ENCODE measurements at places on chromosomes 2 and 18.

- DNase-seq, result no peak
Measured at GRCh38 chr2:64323197-64323596, 130.8 kb upstream of the LGALSL start.

DNA sequence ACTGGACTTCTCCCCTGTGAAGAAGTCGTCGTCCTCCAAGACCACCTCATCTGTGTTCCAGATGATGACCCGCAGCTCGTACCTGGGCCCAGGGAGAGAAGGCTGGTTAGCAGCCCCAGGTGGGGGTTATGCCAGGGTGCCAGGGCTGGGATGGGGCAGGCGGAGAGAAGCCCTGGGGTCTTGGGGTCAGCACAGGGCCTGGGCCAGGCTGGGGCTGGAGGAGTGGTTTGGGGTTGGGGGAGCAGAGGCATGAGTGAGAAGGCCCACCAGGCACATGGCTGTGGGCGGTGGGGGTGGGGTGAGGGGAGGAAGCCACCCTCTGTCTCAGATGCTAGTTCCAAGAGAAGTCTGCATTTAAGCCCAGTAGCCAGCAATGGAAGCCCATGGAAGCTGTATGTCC, 15.8 kb downstream of the OTOF start:
- no peak for DNase-seq

DNA sequence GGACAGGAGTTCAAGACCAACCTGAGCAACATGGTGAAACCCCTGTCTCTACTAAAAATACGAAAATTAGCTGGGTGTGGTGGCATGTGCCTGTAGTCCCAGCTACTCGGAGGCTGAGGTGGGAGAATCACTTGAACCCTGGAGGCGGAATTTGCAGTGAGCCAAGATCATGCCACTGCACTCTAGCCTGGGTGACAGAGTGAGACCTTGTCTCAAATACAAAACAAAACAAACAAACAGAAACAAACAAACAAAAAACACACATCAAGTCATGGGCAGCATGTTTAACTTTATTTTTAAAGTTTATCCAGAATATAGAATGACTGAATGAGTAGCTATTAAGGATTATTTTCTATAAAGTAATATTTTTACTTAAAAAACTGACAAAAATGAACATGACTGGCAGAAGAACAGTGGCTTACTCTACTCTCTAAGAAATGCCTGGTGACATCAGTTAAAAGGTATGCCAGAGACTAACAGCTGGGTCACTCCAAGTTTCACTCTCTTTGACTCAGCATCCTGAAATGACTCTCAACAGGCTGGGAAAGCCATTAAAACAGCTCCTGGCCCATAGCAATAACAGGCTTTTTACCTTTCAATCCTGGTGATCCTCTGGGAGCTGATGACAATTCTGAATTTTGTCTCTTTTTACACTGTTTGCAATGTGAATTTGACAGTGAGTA, 281.6 kb upstream of the STON1 start:
- peak; percentile 85 for DNase-seq

DNA sequence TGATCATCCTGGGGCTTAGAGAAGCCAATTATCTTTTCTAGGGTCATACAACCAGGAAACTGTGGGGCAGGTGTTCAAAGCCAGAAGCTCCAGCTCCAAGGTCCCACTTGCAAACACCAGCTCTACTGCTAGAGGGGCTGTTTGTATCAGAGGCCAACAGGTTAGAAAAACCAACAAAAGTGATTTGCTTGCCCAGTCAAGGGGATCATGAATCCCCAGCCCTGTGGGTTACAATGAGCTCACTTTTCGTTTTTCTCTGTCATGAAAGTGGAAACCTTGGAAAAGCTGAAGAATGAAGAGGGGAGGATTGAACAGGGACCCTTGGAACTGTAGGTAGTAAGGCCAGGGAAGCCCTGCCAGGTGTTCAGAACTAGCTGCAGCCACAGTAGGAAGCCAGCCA, 119.2 kb downstream of the SPP2 start:
- no peak for DNase-seq

DNA sequence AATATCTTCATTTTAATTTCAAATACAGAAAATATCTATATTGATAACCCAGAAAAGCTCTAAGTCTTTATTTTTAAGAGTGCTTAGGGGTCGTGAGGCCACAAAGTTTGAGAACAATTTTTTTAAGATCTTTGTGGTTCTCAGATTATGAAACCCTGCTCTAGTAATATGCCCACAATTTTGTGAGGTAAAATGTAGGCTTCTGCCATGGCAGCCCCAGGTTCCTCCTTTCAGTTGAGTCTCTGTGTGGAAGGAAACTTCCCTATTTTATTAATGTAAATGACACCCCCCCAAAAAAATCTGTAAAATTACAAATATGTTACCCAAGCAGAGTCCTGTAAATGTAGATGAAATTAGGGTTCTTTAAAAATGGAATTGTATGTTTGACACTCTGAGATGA, 600.5 kb downstream of the SATB2 start:
- no peak for DNase-seq

DNA sequence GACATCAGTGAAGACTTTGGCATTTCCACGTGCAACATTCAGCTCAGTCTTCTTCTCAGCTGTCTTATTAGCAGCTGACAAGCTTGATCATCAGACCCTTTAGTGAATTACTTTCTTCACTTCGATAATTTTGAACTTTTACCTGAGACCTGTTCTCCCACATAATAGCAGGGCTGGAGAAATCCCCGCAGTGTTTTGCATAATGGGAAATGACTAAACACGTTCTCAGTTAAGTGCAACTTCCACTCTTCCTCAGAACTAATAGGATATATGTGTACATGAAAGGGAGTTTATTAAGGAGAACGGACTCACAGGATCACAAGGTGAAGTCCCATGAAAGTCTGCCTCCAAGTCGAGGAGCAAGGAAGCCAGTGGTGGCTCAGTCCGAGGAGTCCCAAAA, 28.8 kb upstream of the MBP start:
- no peak for DNase-seq

DNA sequence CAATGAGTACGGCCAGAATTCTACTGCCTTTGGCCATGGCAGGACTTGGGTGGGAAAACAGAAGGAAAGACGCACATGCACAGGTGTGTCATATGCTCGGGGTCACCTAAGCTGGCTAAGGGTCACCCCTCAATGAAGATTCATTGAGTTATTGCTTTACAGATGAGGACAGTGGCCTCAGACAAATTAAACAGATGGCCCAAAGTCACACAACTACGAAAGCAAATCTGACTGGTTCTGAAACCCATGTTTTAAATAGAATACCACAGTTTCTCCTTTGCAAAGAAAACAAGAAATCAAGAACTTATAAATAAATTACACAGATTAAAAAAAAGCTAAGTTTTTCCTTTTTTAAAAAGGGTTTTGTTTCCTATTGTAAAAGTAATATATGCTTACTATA, 70.5 kb downstream of the ID2 start:
- DNase-seq, result no peak

DNA sequence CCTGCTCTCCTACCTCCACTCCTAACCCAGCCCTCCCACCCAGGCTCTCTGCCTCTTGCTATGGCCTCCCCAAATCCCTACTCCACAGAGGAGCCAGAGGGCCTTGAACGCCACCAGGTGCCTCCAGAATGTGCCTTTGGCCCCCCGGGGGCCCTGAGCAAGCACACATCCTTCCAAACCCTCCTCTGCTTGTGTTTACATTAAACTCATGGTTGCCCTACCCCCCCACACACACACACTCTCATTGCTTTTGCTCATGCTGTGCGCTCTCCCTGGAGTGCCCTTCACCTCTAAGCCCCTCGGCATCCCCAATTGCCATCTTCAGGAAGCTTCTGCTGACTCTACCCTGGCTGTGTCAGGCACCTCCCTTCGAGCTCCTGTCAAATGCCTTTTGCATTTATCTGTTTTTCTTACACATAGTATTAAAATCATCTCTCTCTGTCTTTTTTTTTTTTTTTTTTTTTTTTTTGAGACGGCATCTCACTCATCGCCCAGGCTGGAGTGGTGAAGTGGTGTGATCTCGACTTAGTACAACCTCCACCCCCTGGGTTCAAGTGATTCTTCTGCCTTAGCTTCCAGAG, 16.3 kb upstream of the TET3 start:
- DNase-seq, result no peak

DNA sequence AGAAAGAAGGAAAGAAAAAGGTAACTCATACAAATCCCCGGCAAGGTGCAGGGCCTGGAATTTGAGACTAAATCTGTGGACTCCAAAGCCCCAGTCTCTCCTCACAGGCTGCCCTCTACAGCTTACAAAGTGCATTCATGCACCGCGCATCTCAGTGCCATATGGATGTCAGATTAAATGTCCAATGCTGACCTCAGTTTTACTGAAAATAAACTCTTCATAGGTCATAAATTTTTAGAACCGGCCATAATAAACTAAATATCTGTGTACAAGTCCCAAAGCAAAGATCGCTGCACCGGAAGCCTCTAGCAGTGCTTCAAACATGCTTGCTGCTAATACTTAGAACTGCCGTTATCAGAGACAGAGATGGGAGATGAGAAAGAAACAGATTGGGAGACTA, 17.7 kb downstream of the ST6GAL2 start:
- DNase-seq, result no peak

All from non-pigmented ciliary epithelial cell (primary cell).